ENCODE measurements at places on chromosomes 2 and 18. TPM values are rescaled to one million over a fixed set of nuclear protein-coding genes. Genes with fewer than 3 reads are reported as not detected.

GRCh38 chr2:40499437-40499836 lies 47.5 kb upstream of the SLC8A1 start:
- DNase-seq, result no peak
- H3K4me3 ChIP-seq, result no peak overlapping the region
- peaks cover 1% of the 10 kb centered on the region for H3K27me3 ChIP-seq

- DNase-seq, result no peak
- H3K27ac ChIP-seq, result no peak overlapping the region
- no peaks in the 10 kb centered on the region for H3K4me1 ChIP-seq
Measured at GRCh38 chr18:77608807-77609206, 359.2 kb downstream of the GALR1 start.

- H3K4me1 ChIP-seq, result no peaks in the 10 kb centered on the region
- no peak for DNase-seq
- H3K27me3 ChIP-seq, result no peaks in the 10 kb centered on the region
Measured at GRCh38 chr2:197993830-197994229, 189.4 kb downstream of the PLCL1 start.

DNA sequence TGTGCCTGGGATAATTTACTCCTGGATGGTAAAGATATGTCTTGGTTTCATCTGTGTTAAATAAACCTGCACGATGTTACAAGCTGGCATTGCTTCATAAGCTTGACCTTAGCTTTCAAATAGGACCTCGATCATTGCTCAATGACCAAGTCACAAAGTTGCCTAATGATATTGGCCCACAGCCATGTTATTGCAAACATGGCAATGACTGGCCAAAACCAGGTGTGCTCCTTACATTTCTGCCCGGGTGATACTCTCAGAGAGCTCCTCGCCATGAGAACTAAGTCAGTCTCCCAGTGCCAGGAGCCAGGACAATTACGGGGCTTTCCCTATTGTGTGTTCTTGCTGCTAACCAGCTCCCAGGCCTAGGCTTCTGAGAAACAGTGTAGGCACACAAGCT lies 72.5 kb upstream of the CYP1B1 start:
- H3K4me3 ChIP-seq, result no peak overlapping the region
- H3K27ac ChIP-seq, result no peak overlapping the region
- H3K36me3 ChIP-seq, result no peaks in the 10 kb centered on the region
- DNase-seq, result no peak
- peaks cover 15% of the 10 kb centered on the region for H3K4me1 ChIP-seq
- H3K27me3 ChIP-seq, result no peaks in the 10 kb centered on the region

- H3K36me3 ChIP-seq, result no peaks in the 10 kb centered on the region
- H3K27ac ChIP-seq, result no peak overlapping the region
- no peak overlapping the region for H3K4me3 ChIP-seq
Measured at GRCh38 chr18:56511996-56512395, 126.4 kb downstream of the TXNL1 start.

DNA sequence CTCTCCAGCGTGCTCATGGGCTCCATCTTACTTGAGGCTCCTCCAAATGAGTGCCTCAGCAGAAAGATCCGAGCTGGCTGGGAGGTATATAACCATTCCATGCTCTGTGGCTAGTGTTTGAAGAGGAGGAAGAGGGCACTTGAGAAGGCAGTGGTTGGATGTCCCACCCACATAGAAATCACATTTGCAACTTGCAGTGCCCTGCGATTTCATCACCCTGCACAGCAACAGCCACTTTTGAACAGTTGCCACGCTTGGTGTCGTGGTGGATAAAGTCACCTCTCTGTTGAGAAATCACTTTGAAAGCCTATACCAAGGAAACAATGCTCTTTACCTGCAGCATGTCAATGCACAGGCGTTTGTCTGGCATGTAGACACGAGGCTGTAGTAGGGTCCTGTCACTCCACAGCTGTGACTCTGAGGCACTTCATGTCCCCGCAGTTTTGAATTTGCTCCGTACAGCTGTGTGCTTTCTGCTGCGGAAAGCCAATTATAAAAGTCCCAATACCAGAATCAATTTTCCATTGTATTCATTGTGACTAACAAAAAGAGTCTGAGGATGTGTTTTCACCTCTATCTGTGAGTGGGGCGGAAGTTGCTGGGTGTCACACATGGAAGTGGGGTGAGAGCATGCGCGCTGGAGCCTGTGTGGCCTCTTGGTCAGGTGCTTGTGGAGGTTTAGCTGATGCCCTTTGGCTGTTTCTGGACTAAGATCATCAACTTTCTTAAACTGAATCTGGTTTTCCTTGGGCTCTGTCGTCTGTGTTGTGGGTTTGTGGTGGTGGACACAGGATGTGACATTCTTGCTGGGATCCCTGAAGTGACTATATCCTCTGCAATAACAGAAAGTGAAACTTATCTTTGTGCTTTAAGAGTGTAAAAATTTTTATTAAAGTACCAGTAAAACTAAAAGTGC lies 2.8 kb downstream of the CNDP2 start:
- peaks cover 11% of the 10 kb centered on the region for H3K4me1 ChIP-seq
- no peak overlapping the region for H3K4me3 ChIP-seq
- peaks cover 3% of the 10 kb centered on the region for H3K36me3 ChIP-seq
- DNase-seq, result no peak

ATL2 gene
- 45.5 TPM for total RNA-seq

STON1 gene
- 12.0 TPM for total RNA-seq

Measured in endothelial cell of umbilical vein (primary cell).